RKO (cell line): ENCODE measurements at places on chromosomes 3 and 15.

GRCh38 chr3:15460891-15461531 lies 33.6 kb downstream of the EAF1 start:
- DNase-seq, result no peak

- DNase-seq, result no peak
Measured at GRCh38 chr3:111702996-111703985, 108.1 kb upstream of the ZBED2 start.

DNA sequence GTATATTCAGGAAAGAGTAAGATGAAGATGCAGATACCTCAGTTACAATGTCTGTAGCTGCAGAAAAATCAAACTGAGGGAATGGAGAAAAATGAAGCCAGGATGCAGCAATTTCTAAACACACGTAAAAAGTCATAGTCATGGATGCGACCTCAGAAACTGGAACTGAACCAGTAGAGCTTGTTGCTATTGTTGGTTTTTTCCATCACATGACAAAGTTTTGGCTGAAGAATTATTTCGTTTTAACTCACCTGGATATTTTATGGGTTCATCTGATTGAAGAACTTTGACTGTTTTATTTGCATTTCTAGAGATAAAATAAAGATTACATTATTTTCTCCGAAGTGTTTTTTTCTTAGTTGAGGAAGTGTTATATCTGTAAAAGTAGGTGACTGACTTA lies 591.2 kb downstream of the ZBBX start:
- no peak for DNase-seq

- DNase-seq, result no peak
Measured at GRCh38 chr15:41583795-41584194, 24.8 kb downstream of the TYRO3 start.
